ENCODE measurements at places on chromosomes 3 and 15. TPM values are rescaled to one million over a fixed set of nuclear protein-coding genes. Genes with fewer than 3 reads are reported as not detected.

DNA sequence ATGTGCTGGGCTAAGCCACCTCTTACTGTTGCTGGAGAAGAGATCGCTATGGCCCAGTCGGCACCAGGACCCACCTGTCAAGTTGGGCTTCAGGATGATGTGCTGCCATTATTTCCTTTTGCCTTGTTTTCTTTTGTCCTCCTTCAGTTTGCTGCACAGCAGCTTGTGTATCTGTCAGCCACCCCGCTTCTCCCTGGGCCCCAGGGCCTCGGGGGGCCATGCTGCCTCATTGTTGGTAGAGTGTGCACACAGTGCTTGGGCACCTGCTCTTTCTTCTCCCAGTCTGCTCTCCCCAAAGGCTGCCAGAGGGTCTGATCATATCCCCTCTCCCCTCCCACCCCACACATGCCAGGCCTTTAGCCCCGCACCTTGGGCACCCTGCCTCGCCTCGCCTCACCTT, 185.5 kb upstream of the ATP10A start:
- DNase-seq, result no peak

SEC22A gene
- polyA plus RNA-seq, result 24.8 TPM

PLA2G4E gene
- not detected for polyA plus RNA-seq

DNA sequence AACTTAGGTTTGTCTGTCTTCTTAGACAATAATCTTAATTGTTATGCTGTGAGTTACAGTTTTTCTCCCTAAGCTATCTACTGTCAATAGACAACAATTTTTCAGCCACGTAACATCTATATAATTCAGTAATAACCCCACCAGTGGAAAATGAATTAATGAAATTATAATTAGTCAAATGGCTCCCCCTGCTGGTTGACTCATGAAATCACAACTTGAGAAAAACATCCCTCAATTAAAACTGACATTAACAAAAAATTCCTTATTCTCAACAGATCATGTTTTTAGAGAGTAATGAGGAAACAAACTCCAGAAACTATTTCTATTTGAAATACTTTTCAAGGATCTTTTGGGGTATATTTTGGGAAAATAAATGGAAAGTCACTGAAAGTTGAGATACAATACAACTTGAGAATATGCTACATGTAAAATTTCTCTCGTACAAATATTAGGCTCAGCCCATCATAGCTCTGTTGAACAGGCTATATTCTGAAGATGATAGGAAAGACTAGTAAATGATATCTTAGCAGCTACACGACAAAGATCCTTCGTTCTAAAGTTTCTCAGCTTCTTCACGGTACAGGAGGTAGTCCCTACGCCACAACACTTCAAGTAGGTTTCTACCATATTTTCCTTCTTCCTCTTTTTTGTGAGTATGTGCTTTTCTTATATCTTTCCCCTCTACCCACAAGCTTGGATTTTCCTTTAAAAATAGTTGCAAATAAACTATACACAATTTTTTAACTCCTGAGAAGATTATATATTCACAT, 20.7 kb downstream of the PPP1R2 start:
- DNase-seq, result peak; percentile 26

ATP13A4 gene
- polyA plus RNA-seq, result 1.6 TPM

GRCh38 chr15:80703081-80703480, 8.0 kb downstream of the ABHD17C start:
- no peak for DNase-seq

PFN2 gene
- 423 TPM for polyA plus RNA-seq

- no peak for DNase-seq
Observed at GRCh38 chr3:6182476-6182875, 678.4 kb upstream of the GRM7 start.

GRCh38 chr3:113828600-113828999, 10.0 kb upstream of the GRAMD1C start:
- no peak for DNase-seq
